ENCODE measurements at places on chromosomes 3 and 15.

- no peak for DNase-seq
These were observed 199.4 kb downstream of the KCNH8 start for GRCh38 chr3:19347671-19348070.

GRCh38 chr15:63004211-63004610 lies 38.3 kb upstream of the TPM1 start:
- DNase-seq: no peak

GRCh38 chr3:23776352-23776891 lies 29.3 kb upstream of the UBE2E1 start:
- DNase-seq: no peak

DNA sequence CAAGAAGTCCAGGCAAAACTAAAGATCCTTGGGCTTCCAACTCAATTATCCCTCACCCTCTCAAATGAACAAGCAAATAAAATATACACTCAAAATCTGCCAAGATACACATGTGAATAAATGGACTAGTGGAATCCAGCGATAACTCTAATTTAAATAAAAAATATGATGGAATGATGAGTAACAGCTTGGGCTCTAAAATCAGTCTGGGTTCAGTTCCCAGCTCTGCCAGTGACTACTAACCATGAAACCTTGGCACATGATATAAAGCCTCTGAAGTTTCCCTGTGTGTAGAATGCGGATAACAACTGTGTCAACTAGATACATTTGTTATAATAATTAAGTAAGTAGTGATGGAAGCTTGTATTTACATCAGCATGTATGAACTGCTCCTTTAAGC lies 81.3 kb downstream of the CADPS start:
- DNase-seq: no peak

DNA sequence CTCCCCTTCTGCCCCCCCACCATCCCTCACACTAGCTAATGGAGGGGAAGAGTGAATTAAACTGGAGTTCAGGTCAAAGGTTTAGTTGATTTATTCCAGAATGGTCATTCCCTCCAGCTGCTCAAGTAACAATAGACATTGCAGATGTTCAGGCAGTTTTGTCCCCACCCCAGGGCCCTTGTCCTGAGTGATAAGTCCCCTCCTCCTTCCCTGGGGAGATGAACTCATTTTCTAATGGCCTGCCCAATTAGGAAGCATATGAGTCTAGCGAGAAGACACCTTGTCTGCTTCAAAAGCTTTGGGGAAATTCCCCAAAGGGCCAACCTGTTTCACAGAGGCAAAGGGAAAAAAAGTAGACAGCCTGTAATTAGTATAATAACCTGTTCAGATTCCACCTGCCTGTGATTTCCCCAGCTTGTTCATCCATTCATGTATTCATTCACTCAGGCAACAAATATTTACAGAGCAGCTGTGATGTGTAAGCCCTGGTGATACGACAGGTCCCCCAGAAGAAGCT lies 165.3 kb downstream of the SHQ1 start:
- no peak for DNase-seq

GRCh38 chr15:73048624-73049295 lies 3.5 kb upstream of the NEO1 start:
- DNase-seq: no peak
